ENCODE measurements at places on chromosomes 1 and 21. TPM values are rescaled to one million over a fixed set of nuclear protein-coding genes. Genes with fewer than 3 reads are reported as not detected.
A peak's percentile ranks its signal among the peaks of the same experiment; 100 is the strongest.

Gene RGS18
- not detected for total RNA-seq

Gene HTR6
- total RNA-seq, result not detected

Gene YY1AP1
- total RNA-seq, result 39.3 TPM

Gene TNN
- total RNA-seq, result not detected

Gene DSCAM
- 1.1 TPM for total RNA-seq

Gene ZSWIM5
- total RNA-seq, result not detected

Gene TGFB2
- total RNA-seq, result 6.8 TPM

Gene TRIM17
- 0.36 TPM for total RNA-seq

DNA sequence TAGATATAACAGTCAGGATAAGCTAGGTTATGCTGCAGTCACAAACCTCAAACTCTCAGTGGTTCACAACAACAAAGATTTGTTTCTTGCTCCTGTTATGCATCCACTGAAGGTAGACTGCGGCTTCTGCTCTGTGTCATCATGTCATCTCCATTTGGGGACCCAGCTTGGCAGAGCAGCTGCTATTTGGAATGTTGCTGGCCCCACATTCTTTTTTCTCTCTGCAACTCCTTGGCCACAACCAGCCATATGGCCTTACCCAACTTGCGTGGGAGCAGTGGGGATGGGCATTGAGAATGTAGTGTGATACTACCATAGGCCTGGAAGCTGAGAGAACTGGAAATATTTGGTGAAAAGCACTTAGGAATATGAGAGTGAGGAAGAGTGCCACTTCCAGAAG, 26.4 kb downstream of the AGO4 start:
- peaks cover 9% of the 10 kb centered on the region for H3K4me1 ChIP-seq
- peaks cover 33% of the 10 kb centered on the region for H3K36me3 ChIP-seq
- no peak for DNase-seq
- H3K4me3 ChIP-seq, result no peak overlapping the region
- no peak overlapping the region for H3K27ac ChIP-seq

DNA sequence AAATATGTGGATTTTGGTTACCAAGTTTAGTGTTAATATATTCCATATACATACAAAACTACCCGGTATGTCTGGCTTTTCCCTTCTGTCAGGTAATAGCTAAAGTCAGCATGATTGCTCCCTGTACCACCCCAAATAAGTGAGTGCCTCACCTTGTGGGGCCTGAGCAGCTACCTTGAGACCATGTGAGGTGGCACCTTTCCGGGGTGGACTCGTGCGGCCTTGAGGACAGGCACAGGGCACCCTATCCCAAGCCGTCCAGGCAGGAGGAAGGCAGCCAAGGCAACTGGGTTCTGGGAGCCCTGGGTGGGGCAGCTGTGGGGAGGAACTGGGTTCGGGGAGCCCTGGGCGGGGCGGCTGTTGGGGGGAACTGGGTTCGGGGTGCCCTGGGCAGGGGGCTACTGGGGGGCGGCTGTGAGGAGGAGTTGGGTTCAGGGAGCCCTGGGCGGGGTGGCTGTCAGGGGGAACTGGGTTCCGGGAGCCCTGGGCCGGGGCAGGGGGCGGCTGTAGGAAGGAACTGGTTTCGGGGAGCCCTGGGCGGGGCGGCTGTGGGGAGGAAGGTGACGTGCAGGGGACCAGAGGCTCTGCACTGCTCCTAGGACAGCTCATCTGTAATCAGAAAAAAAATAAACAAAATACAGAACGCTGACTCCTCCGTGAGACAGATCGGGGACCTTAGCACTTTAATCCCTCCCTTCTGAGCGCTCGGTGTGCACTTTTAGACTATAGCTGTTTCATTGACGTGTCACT, 63.3 kb downstream of the POFUT2 start:
- H3K4me1 ChIP-seq, result peaks cover 37% of the 10 kb centered on the region
- no peaks in the 10 kb centered on the region for H3K36me3 ChIP-seq
- peaks cover 19% of the 10 kb centered on the region for H3K27me3 ChIP-seq
- no peak for DNase-seq
- H3K27ac ChIP-seq, result no peak overlapping the region
- H3K4me3 ChIP-seq, result no peak overlapping the region

DNA sequence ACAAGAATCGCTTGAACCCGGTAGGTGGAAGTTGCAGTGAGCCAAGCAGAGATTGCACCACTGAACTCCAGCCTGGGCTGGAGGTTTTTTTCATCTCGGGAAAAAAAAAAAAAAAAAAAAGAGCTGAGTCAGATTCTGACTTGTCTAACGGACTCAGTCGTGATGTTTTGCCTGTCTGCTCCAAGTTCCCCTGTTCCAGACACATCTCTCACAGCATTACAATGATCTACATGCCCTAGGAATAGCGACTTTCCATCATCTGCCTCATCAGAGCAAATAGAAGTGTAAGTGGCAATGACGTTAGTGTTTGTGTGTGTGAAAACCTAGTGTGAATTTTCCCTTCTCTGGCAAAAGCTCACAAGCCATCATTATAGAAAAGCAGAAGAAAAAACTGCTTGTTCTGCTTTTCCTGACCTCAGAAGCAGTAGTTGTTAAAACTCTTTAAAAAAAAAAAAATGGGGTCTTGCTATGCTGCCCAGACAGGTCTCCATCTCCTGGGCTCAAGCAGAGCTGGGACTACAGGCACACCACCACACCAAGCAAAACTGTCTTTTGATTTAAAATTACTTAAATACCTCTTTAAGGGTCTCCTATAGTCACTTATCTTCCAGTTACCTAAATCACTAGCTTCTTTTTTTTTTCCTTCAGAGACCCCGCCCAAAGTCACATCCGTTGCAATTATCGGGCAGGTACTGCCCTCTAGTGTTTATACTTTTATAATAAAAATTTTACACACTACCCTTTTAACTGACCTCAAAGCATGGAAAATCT, 37.3 kb downstream of the PLEKHO1 start:
- H3K36me3 ChIP-seq, result no peaks in the 10 kb centered on the region
- DNase-seq, result peak; percentile 41
- H3K4me1 ChIP-seq, result peaks cover 41% of the 10 kb centered on the region
- no peaks in the 10 kb centered on the region for H3K27me3 ChIP-seq

DNA sequence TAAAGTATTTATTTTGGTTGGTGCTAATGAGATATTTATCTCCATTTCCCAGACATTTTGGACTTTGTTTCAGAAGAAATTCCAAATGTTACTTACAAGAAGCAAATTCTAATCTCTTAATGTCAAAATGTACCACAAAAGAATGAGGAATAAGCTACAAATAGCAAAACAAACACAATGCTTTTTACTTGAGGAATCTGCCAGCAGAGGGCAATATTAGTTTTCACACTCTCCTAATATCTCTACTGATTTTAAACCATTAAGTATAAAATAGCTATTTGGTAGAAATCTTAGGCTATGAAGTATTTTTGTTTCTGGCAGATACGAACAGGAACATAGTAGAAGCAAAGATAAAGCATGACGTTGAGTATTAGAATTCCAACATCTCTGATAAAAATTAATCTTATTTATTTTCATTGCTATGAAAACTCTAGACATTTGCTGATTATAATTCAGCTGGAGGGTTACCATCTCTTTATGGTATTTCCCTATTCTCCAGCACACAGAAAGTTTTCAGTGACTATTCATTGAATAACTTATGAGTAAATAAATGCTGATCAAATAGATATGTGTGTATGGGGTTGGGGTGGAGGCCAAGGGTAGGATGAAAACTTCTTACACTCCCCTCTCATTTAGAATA, 13.4 kb upstream of the HMCN1 start:
- peaks cover 29% of the 10 kb centered on the region for H3K4me1 ChIP-seq
- no peaks in the 10 kb centered on the region for H3K27me3 ChIP-seq
- H3K27ac ChIP-seq, result no peak overlapping the region
- no peak overlapping the region for H3K4me3 ChIP-seq
- H3K36me3 ChIP-seq, result no peaks in the 10 kb centered on the region

DNA sequence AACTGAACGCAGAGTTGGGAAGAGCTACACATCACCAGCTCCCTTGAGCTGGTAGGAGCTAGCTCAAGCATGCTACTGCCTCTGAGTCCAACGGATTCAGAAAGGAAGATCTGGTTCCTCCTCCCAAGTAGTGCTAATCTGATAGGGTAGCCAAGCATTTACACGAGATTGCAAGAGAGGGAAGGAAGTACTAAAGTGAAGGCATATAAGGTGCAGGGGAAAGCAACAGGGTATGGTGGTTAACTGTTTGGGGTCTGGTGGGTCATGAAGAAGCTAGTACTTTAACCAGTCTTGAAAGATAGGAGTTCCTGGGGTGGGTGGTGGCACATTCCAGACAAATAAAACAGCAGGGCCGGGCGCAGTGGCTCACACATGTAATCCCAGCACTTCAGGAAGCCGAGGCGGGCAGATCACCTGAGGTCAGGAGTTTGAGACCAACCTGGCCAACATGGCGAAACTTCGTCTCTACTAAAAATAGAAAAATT, 20.2 kb upstream of the ZNF436 start:
- H3K27ac ChIP-seq, result no peak overlapping the region
- peaks cover 5% of the 10 kb centered on the region for H3K27me3 ChIP-seq
- no peak for DNase-seq
- no peaks in the 10 kb centered on the region for H3K36me3 ChIP-seq

- no peak overlapping the region for H3K27ac ChIP-seq
- no peaks in the 10 kb centered on the region for H3K4me1 ChIP-seq
- no peak for DNase-seq
- no peak overlapping the region for H3K4me3 ChIP-seq
Observed at GRCh38 chr1:101971304-101971703, 25.4 kb downstream of the OLFM3 start.

GRCh38 chr1:87898431-87898830, 569.8 kb downstream of the LMO4 start:
- H3K4me3 ChIP-seq, result no peak overlapping the region
- H3K27ac ChIP-seq, result no peak overlapping the region
- no peaks in the 10 kb centered on the region for H3K4me1 ChIP-seq
- H3K27me3 ChIP-seq, result no peaks in the 10 kb centered on the region
- DNase-seq, result no peak

GRCh38 chr1:223129229-223129901, 13.7 kb downstream of the TLR5 start:
- DNase-seq, result no peak
- peaks cover 49% of the 10 kb centered on the region for H3K27me3 ChIP-seq
- H3K27ac ChIP-seq, result no peak overlapping the region
- peak overlapping the region; percentile 50 for H3K4me3 ChIP-seq

- H3K36me3 ChIP-seq, result peaks cover 44% of the 10 kb centered on the region
- peaks cover 70% of the 10 kb centered on the region for H3K4me1 ChIP-seq
- peak; percentile 7 for DNase-seq
- H3K27ac ChIP-seq, result peak overlapping the region; percentile 93
- H3K27me3 ChIP-seq, result no peaks in the 10 kb centered on the region
- peak overlapping the region; percentile 94 for H3K4me3 ChIP-seq
Observed at GRCh38 chr1:19209439-19209989, 552 bp downstream of the UBR4 start.

DNA sequence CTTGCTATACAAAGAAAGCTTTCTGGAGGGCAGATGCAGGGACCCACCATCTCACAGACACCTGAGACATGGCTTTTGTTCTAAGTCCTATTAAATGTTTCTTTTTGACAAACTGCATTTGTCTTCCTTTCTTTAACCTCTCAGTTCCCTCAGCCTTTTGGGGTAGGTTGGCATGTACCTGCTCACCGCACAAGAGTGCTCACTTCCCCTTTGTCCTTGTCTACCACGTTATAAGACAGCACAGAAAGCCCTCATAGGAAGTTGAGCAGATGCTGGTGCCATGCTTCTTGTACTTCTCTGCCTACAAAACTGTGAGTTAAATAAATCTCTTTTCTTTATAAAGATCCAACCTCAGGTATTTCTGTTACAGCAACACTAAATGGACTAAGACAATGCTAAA, 31.9 kb upstream of the RGS21 start:
- H3K4me1 ChIP-seq, result no peaks in the 10 kb centered on the region
- DNase-seq, result no peak
- peaks cover 4% of the 10 kb centered on the region for H3K36me3 ChIP-seq

GRCh38 chr1:113768916-113769600, 9.8 kb upstream of the PHTF1 start:
- peak overlapping the region; percentile 21 for H3K27ac ChIP-seq
- H3K36me3 ChIP-seq, result peaks cover 19% of the 10 kb centered on the region
- H3K4me3 ChIP-seq, result peak overlapping the region; percentile 10

DNA sequence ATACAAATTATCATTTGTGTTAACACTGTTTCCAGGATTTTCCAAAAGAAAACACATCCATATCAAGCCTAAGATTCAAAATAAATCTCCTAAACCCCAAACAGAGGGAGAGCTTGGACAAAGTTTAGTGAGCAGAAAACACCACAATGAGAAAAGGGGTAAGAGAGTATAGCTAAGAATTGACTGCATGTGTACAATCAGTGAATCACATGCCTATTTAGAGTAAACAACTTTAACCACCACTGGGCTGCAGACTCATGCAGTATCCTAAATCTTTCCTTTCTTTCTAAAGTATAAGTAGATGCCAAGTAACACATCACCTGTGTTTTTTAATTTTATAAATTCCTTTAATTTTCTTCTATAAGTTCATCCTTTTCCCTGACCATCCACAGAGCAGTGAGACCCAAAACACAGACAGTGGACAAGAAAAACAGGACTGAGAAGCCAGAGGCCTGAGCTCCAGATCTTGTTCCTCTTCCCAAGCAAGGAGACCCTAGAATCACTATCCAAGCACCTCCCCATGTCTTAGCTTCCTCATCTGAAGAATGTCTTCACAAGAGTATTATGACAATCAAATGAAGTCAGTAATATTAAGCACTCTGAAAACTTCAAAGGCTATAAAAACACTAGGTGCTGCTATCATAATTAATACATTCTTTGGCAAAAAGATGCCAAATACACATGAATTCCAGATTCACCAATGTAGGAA, 93.1 kb downstream of the VAV3 start:
- H3K27ac ChIP-seq, result no peak overlapping the region
- no peak for DNase-seq
- no peaks in the 10 kb centered on the region for H3K4me1 ChIP-seq
- H3K36me3 ChIP-seq, result no peaks in the 10 kb centered on the region
- H3K27me3 ChIP-seq, result peaks cover 2% of the 10 kb centered on the region

DNA sequence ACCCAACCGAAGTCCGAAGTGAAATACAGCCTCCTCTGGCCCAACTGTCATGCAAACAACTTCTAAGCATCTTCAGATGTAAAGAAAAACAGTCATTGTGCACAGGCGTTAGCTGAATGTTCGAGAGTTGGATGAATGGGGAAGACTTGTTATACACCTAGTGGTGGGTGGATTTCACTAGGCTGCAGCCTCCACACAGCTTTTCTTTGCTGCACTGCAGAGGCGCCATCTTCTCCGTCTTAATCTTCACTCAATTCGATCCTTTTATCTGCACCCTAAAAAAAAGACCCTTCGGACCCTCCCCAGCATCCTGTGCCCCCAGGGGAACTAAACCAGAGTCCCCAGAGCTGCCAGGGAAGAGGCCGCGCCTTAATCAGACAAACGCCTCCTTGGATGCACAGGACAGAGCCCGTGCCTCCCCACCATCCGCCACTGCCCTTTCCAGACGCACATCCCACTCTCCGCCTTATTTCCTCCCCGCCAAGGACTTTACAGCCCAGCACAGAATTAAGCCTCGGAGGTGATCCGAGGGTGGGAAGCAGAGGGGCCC, 1.4 kb downstream of the APP start:
- H3K4me1 ChIP-seq, result peaks cover 50% of the 10 kb centered on the region
- H3K27ac ChIP-seq, result peak overlapping the region; percentile 91
- peak overlapping the region; percentile 99 for H3K4me3 ChIP-seq
- peaks cover 3% of the 10 kb centered on the region for H3K27me3 ChIP-seq

GRCh38 chr1:177411381-177411780, 240.6 kb downstream of the BRINP2 start:
- DNase-seq, result no peak
- H3K36me3 ChIP-seq, result peaks cover 8% of the 10 kb centered on the region
- H3K27me3 ChIP-seq, result no peaks in the 10 kb centered on the region
- H3K4me3 ChIP-seq, result no peak overlapping the region
- H3K27ac ChIP-seq, result no peak overlapping the region
- no peaks in the 10 kb centered on the region for H3K4me1 ChIP-seq
